ENCODE measurements at places on chromosomes 3 and 15.

DNA sequence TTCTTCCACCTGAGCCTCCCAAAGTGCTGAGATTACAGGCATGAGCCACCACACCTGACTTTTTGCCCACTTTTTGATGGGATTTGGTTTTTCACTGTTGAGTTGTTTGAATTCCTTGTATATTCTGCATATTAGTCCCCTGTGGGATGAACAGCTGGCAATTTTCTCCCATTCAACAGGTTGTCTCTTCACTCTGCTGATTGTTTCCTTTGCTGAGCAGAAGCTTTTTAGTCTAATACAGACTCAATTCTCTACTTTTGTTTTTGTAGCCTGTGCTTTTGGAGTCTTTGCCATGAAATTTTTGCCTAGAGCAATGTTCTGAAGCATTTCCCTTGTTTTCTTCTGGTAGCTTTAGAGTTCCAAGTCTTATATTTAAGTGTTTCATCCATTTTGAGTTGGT lies 62.7 kb upstream of the MFGE8 start:
- no peak for DNase-seq

DNA sequence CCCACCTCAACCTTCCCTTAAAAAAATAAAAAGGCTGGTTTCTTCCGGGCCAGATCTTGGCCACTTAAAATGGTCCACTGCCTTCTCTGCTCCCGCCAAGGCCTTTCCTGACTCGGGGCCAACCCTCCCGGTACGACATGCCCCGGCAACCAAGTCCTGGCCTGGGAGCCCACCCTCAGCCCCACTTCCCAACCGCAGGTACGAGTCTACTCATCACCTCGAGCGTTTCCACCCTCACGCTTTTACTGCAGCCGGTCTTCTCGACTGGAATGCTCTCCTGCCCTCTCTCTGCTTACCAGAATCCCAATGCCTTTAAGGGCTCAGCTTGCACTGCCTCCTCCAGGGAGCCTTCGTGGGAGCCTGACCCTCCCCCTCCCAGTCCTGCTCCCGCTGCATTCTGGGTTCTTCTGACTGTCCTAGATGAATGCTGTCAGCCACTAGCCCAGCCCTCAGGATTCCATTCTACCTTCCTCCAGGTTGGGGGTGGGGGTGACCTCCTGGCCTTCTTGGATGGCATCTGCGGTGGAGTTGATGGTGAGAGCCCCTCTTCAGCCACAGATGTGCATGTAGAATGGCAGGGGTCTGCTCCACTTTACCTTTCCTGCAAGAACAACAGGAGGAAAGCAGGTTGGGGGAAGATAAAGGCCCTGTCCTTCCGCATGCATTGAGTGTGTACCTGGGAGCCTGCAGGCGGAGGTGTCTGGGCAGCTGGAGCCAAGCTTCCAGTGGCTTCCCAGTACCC lies 1.1 kb upstream of the CSRNP1 start:
- DNase-seq, result no peak

DNA sequence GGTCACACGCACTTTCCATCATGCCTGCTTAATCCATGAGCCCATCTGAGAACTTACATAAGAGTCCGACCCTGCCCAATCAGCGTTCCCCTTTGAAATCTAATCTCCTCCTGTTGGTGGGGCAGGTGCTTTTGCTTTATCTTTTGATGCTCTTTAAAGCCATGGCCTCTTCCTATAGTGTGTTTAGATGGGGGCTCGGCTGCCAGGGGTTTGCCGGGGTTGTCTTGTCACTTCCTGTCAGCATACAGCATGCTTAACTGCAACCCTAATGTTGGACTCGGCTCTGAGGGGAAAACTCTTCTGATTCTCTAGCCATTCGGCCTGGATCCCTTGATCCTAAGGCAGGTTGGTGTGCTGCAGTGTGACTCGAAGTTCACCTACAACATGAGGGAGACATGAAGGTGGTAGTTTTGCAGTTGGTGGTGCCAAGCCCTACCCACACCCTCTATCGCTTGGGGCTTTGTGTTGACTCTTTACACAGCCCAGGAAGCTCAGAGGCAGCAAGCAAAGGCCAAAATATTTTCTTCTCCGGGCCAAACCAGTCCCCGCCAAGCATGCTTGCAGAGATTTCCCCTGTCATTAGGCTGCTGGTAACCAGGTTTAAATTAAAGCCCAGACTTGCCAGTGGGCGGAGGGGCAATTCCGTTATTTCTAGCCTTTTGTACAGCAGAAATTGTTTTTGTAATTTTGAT lies 218.7 kb downstream of the FEZF2 start:
- no peak for DNase-seq

- DNase-seq, result no peak
Measured at GRCh38 chr3:149765762-149766334, 13.6 kb upstream of the COMMD2 start.

DNA sequence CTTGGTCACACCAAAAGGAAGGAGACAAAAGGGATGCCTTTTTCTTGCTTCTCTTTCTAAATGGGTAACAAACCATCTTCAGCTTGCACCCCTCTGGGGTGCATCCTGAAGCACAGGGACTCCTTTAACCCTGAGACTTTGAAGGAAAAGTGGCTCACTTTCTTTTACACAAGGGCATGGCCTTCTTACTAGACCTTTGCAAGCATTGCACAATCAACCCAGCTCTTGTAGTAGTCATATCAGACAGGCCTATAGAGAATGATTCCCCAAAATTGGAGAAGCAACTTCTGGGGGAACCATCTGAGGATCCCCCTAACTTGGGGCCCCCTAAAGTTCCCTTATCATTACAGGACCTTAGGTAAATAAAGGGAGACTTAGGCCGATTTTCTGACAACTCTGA lies 56.1 kb upstream of the GK5 start:
- no peak for DNase-seq

DNA sequence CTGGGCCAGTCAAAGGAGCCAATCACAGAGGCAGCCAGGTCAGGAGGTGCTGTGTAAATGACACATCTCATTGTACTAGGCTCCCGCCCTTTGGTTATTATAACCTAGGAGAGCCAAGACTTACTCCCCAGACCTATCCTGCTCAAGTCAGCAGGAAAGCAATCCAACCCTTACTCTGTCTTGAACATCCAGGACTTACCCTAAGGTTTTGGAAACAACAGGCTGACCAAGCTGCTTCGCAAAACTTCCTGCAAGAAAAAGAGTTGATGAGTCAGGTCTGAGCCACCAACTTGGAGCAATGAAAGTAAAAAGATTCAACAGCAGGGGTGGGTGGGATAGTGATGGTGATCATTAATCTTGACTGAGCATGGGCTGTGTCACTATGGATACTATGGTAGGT lies 144.4 kb downstream of the MYLK start:
- no peak for DNase-seq

- DNase-seq, result no peak
Measured at GRCh38 chr15:60869851-60870250, 359.3 kb downstream of the RORA start.

- DNase-seq, result no peak
Measured at GRCh38 chr3:65979731-65980130, 59.0 kb downstream of the MAGI1 start.

DNA sequence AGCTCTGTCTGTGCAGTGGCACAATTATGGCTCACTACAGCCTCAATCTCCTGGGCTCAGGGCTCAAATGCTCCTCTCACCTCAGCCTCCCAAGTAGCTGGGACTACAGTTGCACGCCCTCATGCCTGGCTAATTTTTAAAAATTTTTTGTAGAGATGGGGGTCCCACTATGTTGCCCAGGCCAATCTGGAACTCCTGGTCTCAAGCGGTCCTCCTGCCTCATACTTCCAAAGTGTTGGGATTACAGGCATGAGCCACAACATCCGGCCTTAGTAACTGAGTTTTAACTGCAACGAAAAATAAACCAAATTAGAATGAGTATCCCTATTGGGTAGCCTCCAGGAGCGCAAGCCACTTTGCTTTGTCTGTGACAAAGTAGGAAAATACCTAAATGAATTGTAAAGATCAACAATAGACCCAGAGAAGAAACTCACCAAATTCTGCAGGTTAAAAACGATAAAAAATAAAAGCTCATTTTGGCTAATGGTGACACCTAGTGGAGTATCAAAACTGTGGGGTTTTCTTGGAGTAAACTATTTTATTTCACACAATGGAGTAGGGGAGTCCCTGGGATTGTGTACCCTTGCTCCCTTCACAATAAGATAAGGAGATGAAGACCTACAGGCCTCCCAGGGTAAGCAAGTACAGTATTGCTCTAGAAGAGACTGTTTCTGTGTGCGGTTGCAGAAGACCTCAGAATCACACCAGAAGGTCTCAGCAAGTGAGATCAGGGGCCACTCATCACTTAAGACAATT lies 21.0 kb upstream of the CA12 start:
- DNase-seq, result no peak

DNA sequence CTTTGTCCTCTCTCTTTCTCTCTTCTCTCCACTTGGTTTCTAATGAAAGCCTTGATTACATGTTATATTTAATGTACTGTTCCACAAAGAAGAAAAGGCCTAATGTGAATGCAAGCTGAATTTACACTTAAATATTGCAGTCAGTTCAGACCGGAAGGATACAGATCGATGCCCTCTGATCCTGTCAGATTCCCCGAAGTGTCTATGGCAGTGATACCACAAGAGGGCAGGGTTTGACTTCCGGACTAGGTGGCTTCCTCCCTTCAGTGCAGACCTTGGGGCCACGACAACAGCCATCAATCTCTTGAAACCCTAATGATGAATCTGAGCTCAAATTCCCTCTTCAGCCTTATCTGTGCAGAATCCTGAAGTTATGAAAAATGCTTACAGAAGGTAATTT lies 29.5 kb downstream of the AGTR1 start:
- DNase-seq, result no peak

- DNase-seq, result no peak
Measured at GRCh38 chr15:100569391-100569790, 32.6 kb downstream of the LINS1 start.

DNA sequence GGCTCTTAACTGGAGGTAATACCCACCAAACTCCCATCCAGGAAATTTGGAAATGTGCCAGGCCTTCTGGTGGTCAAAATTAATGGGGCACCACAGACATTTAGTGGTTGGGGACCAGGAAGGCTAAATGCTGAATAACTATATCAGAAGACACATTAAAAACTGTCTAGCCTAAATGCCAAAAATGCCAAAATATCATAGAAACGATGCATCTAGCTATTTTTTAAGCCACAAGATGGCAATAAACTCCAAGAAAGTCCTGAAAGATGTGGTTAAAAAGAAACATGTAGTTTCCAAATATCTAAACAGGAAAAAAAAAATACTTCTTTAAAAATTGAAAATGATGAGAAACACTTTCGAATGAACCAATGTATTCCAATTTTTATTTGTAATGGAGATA lies 19.9 kb downstream of the CCDC14 start:
- DNase-seq, result no peak

DNA sequence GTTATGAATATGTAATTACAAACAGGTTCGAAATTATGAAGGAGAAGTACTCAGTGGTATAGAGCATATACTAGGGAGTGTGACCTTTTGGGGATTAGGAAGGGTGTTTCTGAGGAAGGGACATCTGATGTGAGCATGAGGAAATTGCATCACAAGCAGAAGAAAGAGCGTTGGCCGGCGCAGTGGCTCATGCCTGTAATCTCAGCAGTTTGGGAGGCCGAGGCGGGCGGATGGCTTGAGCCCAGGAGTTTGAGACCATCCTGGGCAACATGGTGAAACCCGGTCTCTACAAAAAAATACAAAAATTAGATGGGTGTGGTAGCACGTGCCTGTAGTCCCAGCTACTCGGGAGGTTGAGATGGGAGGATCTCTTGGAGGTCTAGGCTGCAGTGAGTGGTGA lies 6.9 kb downstream of the CMTM7 start:
- DNase-seq, result no peak

DNA sequence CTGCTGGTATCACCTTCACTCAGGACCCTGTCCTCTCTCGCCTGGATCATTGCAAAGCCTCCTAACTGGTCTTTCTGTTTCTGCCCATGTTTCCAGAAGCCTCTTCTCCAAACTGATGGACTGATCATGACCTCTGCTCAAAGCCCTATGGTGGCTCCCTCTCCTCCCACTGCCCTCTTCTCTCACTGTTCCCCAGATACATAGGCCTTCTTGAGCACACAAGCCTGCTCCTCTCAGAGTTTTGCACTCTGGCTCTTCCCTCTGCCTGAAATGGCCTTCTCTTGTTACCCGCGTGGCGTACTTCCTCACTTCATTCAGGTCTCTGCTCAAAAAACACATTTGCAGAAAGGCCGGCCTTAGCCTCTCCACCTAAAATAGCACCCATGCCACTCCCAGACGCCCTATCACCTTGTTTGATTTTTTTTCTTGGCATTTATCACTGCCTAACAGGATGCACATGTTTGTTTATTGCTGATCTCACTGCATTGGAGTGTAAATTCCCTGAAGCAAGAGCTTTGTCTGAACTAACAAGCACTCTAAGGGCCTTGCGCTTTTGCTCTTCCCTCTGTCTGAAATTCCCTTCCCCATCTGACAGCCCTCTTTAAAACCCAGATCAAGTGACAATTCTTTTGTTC lies 1.4 kb upstream of the ETFA start:
- DNase-seq, result no peak

Data from activated gamma-delta T cell (primary cell).